ENCODE measurements at places on chromosomes 2 and 18.

GRCh38 chr2:201918616-201919307, 112.4 kb downstream of the CDK15 start:
- DNase-seq = no peak

DNA sequence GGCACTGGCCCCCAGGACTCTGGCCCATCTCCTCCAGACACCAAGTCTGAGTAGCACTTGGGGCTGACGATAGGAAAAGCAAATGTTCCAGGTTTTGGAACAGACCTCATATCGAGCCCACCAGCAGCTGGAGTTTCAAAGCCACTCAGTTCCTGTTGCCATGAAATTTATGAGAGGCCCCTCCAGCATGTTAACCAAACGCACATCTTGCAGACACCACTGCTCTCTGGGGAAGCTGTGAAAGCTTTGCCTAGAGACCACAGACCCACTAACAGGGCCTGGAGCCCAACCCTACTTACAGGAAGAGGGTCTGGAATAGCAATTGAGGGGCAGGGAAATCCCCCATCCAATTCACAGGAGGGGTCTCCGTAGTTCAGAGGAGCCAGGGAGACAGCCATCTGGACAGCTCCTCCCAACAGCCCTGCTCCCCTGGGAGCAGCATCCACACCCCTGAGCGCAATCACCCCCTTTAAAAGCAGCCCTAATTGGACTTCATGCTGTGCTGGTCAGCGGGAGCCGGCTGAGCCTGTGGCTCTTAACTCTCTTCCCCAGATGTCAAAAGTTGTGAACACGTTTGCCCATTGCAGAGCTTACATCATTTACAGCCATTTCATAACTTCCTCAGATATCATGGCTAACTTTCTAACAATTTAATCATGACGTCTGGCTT, 81.3 kb downstream of the TGFA start:
- peak; percentile 20 for DNase-seq

- no peak for DNase-seq
These were observed 11.4 kb upstream of the NEU4 start for GRCh38 chr2:241797441-241798080.

DNA sequence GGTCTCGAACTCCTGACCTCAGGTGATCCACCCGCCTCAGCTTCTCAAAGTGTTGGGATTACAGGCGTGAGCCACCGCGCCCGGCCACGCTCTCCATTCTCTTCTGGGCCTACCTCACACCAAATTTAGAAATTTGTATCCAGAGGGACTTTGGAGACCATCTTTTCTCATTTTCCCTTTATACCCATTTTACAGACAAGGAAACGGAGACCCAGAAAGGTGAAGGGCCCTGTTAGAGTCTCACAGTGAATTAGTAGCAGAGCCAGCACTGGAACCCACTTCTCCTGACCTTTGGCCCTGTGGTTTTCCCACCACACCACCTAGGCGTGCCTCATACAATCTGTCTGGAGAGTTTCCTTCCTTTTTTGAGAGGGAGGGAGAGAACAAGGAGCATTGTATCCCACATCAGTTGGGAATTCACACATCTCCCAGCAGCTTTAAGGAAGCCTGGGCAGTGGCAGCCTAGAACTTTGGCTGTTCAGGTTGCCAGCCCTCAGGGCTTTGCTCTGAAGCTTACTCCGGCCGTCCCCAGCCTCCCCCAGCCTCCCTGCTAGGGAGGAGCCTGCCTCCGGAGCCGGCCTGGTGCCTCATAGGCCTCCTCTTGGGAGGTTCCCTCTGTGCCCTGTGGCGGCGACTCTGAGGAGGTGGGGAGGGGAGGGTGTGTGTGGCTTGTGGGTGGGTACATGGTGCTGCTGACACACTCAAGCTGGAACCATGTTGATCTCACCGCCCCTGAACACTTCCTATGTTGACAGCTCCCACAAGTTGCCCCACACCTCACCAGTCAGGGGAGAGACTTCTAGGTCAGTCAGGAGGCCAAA, 13.8 kb downstream of the FOSL2 start:
- DNase-seq = peak; percentile 87

GRCh38 chr18:77106331-77106730, 26.3 kb downstream of the MBP start:
- peak; percentile 86 for DNase-seq

DNA sequence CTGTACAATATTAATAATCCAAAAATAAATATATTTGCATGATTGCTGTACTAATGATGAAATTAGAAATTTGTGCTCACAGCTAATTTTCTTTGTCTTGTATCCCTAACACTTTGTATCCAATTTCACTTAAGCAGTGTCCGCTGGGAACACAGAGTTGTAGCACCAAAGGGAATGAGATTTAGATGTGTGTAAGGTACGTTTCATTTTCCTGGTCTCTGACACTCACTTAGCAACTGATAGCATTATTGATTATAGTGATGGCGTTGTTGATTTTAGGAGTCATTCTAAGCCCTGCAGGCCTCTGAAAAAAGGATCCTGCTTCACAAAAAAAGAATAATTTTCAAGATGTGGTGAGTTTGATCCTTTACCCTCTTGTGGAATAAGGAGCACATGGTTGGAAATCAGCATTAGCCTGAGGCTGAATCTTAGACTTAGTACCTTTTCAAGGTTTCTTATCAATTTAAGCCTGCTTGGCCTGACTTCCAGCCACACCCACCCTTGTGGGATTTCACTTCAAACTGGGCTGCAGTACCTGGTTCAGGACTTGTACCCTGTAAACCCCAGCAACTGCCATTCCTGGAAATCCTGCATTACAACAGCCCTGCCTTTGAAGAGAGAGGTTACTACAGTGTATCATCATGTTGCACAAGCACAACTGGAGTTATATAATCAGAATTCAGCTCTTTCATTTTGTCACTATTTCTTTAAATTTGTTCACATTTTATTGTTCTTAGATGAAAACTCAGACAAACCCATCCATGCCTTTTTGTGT, 116.2 kb downstream of the RND3 start:
- no peak for DNase-seq

DNA sequence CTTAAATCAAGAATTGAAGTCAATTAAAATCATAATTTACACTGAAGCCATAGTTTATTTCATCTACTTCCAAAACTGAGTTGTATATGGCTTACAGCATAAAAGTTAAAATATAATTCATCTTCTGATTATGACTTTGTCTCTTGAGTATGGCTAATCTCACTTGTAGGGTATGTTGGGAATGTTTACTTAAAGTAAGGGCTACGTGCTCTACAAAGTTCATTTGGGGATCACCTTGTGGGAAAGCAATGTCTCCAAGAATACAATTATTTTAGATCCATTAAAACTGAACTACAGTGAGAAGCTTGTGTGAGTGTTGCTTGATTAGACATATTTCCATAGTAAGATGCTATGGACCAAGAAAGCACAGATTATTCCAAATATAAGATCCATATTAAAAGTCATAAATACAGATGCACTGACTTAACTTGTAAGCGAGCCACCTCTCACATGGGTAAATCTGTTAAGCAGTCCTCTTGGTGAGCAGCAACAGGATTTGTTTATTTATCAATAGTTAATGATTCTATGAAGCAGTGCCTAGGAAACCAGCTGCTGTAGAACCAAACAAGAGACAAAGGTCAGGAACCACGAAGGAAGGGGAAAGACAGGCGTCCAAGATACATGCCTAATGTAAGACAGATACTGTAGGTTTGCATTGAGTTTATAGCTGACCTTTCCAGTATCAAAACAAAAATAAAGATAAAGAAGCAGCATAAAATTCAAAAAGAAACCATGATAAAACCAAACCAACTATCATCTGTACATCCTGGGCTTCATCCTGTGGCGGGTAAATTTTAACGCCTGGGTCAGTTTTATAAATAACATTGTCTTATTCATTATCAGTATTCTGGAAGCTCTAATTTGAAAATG, 24.8 kb downstream of the DSG4 start:
- DNase-seq = no peak

- no peak for DNase-seq
These were observed 48.2 kb downstream of the SLC66A3 start for GRCh38 chr2:11203480-11203879.

- DNase-seq = peak; percentile 57
These were observed 35.3 kb downstream of the LRRFIP1 start for GRCh38 chr2:237662671-237663093.

DNA sequence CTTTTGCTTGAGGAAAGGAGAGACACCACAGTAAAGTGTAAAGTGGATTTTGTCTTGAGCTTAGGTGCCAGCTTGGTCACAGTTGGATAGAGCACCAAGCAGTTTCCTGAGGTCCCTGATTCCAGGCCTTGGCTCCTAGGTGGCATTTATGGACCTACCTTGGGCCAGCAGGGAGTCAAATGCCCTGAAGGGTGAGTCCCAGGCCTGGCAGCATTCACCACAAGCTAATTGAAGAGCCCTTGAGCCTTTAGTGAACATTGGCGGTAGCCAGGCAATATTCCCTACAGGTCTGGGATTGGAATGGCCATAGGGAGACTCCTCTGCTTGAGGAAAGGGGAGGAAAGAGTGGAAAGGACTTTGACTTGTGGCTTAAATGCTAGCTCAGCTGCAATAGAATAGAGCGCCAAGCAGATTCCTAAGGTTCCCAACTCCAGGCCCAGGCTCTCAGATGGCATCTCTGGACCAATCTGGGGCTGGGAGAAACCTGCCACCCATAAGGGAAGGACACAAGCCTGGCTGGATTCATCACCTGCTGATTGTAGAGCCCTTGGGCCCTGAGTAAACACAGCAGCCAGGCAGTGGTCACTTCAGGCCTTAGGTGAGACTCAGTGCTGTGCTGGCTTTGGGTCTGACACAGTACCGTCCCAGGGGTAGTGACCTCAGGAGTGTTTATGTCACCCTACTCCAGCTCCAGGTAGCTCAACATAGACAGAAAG, 137.5 kb upstream of the OTOS start:
- no peak for DNase-seq

- DNase-seq = no peak
These were observed 142.8 kb upstream of the SYT4 start for GRCh38 chr18:43420091-43420490.

DNA sequence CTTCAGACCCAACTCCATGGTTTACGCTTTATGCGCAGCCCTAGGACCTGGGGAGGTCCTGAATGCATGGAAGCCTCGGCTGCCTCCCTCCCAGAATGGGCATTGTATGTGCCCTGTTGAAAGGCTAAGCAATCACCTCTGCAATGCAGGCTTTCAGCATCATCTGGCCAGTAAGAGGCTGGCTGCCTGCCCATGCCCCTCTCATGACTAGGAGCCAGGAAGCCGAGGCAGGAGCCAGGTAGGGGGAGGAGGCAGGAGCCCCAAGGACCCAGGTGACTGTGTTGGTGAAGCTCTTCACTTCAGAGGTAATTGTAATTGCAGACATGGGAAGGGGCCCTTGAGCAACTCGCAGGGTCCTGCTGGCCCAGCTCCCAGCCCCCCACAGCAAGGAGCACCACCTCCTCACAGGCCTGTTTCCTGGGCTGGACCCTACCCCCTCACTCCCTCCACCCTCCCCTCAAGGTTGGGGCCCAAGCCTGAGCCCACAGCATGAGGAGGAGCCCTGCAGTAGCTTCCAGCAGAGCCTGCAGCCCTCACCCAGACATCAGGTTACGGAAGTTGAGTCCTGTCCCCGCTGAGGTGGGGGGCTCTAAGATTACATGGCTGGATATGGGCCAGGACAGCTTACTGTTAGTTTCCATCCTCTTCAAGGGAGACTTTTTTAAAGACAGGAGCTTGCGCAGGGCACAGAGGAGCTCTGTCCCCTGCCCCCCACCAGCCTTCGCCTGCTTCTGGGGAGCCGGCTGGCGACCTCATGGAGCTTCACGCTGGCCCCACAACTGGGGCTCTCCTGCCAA, 21.9 kb downstream of the CRACDL start:
- DNase-seq = no peak

GRCh38 chr18:54250846-54251261, 18.5 kb upstream of the POLI start:
- no peak for DNase-seq

DNA sequence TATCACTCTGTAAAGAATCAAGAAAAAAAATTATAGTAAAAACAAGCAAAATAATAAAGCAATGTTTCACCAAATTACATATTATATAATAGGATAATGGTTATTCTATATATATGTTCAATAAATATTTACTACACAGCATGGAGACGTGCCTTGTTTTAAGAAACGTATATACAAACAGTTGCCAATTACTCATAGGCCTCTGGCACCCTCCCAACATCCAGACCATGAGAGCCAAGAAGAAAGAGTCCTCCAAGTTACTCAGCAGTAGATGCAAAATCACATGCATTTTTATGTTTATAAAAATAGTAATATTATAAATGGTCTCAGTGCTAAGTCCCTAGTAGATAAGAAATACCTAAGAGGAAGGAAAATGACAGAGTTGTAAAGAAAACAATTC, 64.8 kb downstream of the REV1 start:
- DNase-seq = no peak

GRCh38 chr2:69943843-69944525, 17.4 kb downstream of the ASPRV1 start:
- DNase-seq = no peak

DNA sequence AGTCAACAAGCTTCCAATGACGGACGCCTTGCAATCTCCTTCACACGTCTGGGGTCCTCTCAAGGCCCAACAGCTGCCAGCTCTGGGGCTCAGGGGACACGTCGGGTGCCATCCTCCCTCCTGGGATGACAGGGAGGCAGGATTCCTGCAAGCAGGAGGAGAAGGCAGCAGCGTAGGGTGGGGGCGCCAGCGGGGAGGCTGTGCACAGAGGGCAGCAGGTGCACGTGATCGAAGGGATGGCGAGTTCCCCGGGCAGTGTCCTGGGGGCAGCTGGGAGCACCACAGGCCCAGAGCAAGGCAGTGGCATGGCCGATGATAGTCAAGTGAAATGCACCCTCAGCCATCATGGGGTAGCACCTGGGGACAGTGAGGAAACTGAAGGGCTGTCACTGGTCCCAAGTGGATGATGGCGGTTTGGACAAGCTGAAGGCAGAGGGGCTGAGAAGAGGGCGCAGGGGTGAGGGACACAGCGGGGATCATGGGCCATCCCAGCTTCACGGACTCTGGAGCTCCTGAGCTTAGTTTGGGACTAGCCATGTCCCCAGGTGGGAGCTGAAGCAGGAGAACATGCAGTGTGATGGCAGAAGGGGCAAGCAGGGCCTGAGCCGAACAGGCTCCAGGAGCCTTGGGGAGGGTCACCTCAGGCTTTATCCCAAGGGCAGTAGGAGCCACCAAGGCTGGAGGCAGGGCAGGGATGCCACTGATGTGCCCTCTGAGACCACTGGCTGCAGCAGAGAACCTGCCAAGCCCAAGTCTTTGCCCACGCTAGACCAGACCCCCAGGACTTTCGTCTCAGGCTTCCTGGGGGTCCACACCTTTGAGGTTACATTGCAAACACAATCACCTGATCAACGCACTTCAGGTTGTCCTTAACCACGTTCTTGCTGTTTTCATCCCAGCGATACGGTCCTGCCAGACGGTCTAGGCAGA, 16.3 kb upstream of the SNED1 start:
- no peak for DNase-seq

- DNase-seq = no peak
These were observed 113.0 kb upstream of the SLC1A4 start for GRCh38 chr2:64876137-64876647.

- peak; percentile 57 for DNase-seq
These were observed 43.4 kb upstream of the HAAO start for GRCh38 chr2:42835577-42836371.

Measured in CD4-positive, alpha-beta T cell treated with Interleukin-4 for 1 hour (primary cell).